A549 treated with RU486 at 1 μM for 4 hours (cell line): ENCODE measurements at places on chromosomes 11 and 22. TPM values are rescaled to one million over a fixed set of nuclear protein-coding genes. Genes with fewer than 3 reads are reported as not detected.

SHISA8 gene
- 0.13 to 0.26 TPM (median 0.18 TPM) in 5 replicates for total RNA-seq

CHRM1 gene
- total RNA-seq = 0.05 TPM in 1 of 5 replicates, not detected in the others

SULT4A1 gene
- not detected in 5 replicates for total RNA-seq

CCDC87 gene
- total RNA-seq = 0.53 to 0.80 TPM (median 0.64 TPM) in 5 replicates

SOX10 gene
- not detected in 5 replicates for total RNA-seq

WNT7B gene
- 92.2 to 135 TPM (median 126 TPM) in 5 replicates for total RNA-seq
